CD4-positive, alpha-beta T cell treated with Interleukin-6 for 4 hours (primary cell): ENCODE measurements at places on chromosomes 5 and 9.

- DNase-seq = no peak
These were observed 5.7 kb downstream of the PHF2 start for GRCh38 chr9:93582115-93582514.

DNA sequence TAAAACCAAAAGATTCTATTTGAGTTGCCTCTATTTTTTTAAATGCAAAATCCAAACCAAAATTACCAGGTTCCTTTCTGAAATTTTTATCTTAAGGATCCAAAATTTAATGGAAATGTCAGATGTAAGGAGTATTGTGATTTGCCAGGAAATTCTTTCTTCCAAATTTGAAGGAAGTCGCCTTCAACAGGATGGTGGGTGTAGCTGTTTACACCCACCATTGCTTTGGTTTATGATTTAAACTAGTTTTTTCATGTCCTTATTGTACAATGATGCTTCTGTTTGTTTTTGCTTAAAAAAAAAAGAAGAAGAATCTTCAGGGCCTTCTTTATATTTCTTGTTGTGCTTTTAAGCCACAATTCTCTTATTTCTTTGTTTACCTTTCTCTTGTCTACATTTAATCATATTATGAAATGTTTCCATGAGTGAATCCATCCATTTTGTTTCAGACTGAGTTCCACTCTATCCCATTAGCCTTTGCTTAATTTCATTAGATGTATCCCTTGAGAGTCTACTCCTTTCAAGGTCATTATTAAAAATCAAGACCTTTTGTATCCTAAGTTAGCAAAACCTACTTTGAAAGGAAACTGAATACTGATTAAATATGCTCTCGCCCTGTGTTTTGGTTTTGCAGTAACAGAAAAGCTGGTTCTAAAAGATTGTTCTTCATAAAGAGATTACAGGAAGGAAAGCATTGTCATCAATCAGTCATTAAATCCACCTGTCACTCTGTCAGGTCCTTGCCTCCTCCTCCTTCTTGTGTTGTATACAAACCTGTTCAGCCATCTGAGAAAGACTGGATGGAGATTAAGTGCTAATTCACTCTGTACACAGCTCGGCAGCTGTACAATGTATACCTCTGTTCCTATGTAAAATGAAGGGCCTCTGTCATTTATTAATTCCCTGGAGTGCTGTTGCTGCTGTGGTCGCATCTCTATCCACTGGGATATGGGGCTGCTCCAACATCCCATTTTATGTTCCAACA is 45.5 kb upstream of the SLC2A8 start:
- no peak for DNase-seq

DNA sequence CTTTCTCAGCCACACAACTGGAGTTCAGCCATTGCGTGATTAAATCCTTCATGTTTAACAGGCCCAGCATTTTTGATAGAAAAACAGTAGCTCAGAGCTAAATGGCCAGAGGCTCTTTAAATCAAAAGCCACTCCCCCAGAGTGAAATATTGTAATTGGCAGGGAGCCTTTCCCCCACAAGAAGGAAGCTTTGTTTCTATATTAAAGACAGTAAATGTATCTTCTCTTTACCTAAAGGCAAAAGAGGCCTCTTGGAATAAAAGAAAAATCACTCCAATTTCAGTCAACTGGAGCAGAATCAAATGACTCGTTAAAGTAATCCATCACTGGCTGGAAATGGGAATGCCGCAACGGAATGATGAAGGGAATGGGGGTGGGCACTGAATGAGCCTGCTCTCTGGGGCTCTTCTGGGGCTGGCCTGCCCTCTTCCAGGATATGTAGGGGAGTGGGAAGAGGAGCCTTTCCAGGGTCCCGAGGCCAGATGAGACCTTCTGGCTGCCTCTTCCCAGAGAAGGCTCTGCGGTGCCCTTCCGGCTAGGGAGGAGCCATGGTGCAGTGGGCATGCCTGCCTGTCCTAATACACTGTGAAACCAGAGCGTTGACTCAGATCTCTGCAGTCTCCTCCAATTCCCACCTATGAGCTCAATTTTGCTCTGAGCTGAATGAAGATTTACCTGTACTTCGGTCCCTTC is 45.2 kb downstream of the ANKDD1B start:
- DNase-seq = no peak

DNA sequence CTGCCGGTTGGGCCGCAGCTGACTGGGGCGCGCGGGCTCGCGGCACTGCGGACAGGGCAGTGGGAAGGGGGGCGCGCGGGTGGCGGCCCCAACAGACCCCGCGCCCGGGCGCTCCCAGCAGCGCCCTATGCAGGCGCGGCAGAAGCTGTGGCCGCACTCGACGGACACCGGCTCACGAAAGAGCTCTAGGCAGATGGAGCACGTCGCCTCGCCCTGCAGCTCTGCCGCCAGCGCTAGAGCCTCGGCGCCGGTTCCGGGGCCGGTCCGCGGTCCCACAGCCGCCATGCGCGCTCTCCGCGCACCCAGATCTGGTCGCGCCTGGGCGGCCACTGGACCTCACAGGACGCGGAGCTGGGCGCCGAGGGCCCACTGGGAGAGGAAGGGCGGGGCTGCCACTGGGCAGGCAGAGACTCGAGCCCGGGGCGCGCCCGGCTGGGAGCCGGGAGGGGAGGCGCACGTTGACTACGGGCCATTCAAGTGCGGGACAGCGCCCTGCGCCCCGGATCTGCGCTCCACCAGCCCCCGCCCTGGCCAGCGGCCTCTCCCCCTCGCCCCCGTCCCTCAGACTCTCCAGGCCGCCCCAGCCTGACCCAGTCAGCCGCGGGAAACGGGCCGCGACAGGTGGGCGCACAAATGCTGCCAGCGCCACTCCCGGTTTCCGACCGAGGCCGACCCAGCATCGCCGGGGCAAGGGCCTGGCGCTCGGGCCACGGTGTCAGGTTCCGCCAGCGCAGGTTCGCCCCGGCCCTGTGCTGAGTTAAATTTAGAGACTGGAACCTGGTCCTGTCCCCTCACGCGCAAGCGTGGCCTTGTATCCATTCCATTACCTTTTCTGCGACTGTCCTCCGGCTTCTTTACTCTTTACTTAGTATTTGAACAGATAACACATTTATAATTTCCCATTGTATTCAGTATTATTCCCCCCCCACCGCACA is at the start of gene TRIM7:
Gene TRIM7, minus strand, starts transcription at position 371 of the 935 bp plus-strand sequence. Its CDS starts 86 bp downstream, at position 285.
- no peak for DNase-seq

GRCh38 chr5:67989456-67989855 is 226.1 kb upstream of the PIK3R1 start:
- DNase-seq = no peak

DNA sequence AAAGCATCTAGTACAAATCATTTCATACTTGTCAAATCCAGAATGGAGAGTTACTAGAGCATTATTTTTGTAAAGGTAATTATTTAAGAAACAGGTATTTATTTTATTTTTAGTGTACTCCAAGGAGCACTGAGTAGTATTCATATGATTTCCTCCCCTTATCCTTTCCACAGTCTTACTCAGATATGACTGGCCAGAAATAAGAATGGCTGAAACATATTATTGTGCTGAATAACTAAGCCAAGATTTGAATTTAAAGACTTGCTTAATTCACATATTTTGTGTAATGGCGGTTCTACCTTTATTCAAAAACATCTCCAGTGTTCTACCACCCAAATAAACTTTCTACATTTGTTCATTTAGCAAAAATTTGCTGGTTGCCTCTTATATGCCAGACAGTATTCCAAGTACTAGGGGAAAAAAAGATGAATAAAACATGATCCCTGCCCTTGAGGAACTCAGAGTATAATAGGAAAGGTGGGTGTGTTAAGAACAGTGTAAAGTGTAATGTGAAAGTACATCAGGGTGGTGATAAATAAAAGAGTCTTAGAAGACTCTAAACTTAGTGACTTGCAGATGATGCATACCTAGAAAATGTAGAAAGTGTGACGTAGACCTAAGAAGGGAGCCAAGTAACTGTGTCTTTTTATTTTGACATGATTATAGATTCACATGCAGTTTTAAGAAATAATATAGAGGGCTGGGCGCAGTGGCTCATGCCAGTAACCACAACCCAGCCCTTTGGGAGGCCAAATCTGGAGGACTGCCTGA is 110.4 kb upstream of the GRHPR start:
- DNase-seq = no peak
